Breast epithelium (tissue), 4 donors: ENCODE measurements at places on chromosomes 2 and 18. TPM values are rescaled to one million over a fixed set of nuclear protein-coding genes. Genes with fewer than 3 reads are reported as not detected.

The TUBA4B gene
- total RNA-seq, result not detected

The METAP1D gene
- total RNA-seq, result 6.2 TPM

The MYOM1 gene
- 6.9 TPM for total RNA-seq

The SLC19A3 gene
- total RNA-seq, result 46.9 TPM

GRCh38 chr2:28436525-28437051 is 43.9 kb downstream of the FOSL2 start:
- DNase-seq, result peak; percentile 94
- peak overlapping the region; percentile 46 for H3K4me3 ChIP-seq
- H3K27ac ChIP-seq, result peak overlapping the region; percentile 93
- H3K36me3 ChIP-seq, result no peaks in the 10 kb centered on the region

- no peaks in the 10 kb centered on the region for H3K27me3 ChIP-seq
- H3K4me1 ChIP-seq, result no peaks in the 10 kb centered on the region
- no peak overlapping the region for H3K4me3 ChIP-seq
- H3K36me3 ChIP-seq, result no peaks in the 10 kb centered on the region
- no peak overlapping the region for H3K27ac ChIP-seq
These were observed 64.6 kb downstream of the TMEM17 start for GRCh38 chr2:62441421-62441820.

GRCh38 chr2:237090906-237091305 is 5.2 kb downstream of the COPS8 start:
- no peak overlapping the region for H3K4me3 ChIP-seq
- no peak for DNase-seq
- no peaks in the 10 kb centered on the region for H3K36me3 ChIP-seq
- peaks cover 13% of the 10 kb centered on the region for H3K4me1 ChIP-seq
- H3K27me3 ChIP-seq, result no peaks in the 10 kb centered on the region

DNA sequence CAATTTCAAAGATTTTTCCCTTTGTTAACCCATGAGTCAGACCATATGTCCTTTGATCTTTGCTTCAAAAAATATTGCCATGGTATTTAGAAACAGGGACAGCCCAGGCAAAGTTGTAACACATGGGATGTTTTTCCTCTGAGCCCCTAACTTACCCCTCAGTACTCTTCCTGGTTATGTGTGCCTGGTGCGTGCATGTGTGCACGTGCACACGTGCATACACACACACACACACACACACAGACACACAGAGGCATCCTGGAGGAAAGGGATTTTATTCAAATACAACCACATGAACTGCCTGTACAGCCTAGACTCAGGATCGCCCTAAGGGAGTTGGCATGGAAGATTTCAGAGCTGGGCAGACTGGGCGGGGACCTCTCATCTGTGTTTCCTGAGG is 5.1 kb downstream of the AFF3 start:
- no peaks in the 10 kb centered on the region for H3K4me1 ChIP-seq
- H3K36me3 ChIP-seq, result no peaks in the 10 kb centered on the region
- no peak for DNase-seq
- H3K4me3 ChIP-seq, result no peak overlapping the region

GRCh38 chr2:25063876-25064660 is 22.2 kb downstream of the EFR3B start:
- H3K4me3 ChIP-seq, result no peak overlapping the region
- no peaks in the 10 kb centered on the region for H3K36me3 ChIP-seq
- H3K27me3 ChIP-seq, result no peaks in the 10 kb centered on the region
- H3K4me1 ChIP-seq, result no peaks in the 10 kb centered on the region
- peak overlapping the region; percentile 52 for H3K27ac ChIP-seq
- no peak for DNase-seq

- H3K27me3 ChIP-seq, result no peaks in the 10 kb centered on the region
- no peak overlapping the region for H3K27ac ChIP-seq
- no peaks in the 10 kb centered on the region for H3K36me3 ChIP-seq
- no peak for DNase-seq
- no peak overlapping the region for H3K4me3 ChIP-seq
These were observed 156.2 kb upstream of the NABP1 start for GRCh38 chr2:191521608-191522208.

DNA sequence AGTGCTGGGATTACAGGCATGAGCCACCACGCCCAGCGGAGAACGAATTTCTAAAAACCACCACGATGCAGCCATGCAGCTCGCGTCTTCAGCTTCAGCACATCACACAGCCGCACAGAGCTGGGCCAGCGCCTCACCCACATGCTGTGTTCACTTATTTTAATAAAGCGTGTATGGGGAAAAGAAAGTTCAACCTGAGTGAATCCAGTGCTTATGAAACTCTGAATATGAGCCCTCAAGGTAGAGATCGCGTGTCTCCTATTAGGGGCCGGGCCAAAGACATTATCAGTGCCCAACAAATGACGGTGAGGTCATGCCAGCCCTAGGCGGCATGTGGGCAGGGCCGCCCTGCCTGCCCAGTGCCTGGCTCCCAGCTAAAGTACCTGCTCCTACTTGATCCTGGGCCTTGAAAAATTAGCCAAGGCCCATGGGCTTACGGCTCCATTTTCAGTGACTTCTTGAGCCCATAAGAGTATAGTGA is 44.3 kb downstream of the SPRED2 start:
- no peak overlapping the region for H3K4me3 ChIP-seq
- H3K27me3 ChIP-seq, result no peaks in the 10 kb centered on the region
- peaks cover 8% of the 10 kb centered on the region for H3K4me1 ChIP-seq
- H3K27ac ChIP-seq, result peak overlapping the region; percentile 87

DNA sequence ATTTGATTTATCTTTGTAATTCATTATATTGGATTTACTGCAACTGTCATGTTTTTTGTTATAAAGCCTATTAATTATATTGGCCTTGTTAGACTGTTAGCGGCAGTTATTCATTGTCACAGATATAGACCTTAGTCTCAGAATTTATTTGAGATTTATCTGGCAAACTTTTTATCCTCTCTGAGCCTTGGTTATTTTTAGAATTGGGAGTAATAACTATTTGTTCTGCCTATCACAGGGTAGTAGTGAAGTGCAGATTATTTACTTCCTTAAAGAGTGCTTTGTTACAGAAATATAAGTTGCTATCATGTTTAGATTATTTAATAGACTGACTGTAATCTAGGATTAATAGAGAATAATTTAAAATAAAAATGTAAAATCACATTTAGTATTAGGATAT is 41.9 kb downstream of the AGPS start:
- H3K4me1 ChIP-seq, result no peaks in the 10 kb centered on the region
- no peak overlapping the region for H3K4me3 ChIP-seq
- DNase-seq, result no peak
- H3K36me3 ChIP-seq, result no peaks in the 10 kb centered on the region

DNA sequence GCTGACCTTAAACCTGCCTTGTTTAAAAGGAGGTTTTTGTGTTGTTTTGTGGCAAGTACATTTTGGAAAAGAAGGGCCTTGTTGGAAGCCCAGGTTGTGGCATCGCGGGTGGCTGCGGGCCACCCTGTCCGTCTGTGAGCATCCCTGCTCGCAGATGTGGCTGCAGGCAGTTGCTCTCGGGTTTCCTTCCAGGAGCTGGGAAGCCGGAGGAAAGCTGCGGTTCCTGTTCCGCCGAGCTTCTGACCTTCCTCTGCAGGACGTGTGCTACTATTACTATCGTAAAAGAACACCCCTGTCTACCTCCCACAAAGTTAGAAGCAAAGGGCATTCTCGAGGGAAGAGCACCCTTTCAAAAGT is 766 bp downstream of the MFF start:
- DNase-seq, result no peak
- no peaks in the 10 kb centered on the region for H3K36me3 ChIP-seq
- H3K27ac ChIP-seq, result peak overlapping the region; percentile 96
- no peaks in the 10 kb centered on the region for H3K27me3 ChIP-seq
- H3K4me1 ChIP-seq, result no peaks in the 10 kb centered on the region

DNA sequence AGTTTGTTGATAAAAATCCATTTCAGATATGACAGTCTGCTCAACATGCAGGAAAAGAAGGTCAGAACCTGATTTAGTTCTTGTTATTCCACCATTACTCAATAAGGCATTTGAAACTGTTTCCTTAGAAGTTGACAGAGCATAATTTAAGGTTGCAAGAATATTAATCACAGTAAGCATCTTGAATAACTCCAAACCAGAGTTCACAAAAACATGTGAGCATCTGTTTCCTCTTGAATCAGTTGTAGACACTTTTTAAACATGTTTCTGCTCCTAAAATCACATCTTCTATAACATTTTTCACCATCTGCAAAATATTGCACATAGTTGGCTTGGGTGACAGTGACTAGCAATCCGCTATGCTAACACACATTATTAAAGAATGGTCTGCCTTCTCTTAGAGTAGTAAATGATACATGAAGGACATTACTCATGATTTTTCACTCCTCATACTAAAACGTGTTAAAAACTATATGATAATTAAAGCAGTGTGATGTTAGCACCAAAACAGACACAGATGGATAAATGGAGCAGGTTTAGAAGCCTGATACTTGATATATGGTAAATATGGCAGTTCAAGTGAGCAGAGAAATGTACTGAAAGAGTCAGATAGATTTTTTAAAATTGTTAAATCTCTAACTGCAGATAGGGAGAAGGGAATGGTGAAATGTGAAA is 30.3 kb downstream of the AKAIN1 start:
- H3K36me3 ChIP-seq, result no peaks in the 10 kb centered on the region
- no peak overlapping the region for H3K4me3 ChIP-seq
- no peak for DNase-seq
- no peaks in the 10 kb centered on the region for H3K27me3 ChIP-seq
- H3K27ac ChIP-seq, result no peak overlapping the region

GRCh38 chr18:22309191-22309590 is 108.5 kb downstream of the CTAGE1 start:
- no peaks in the 10 kb centered on the region for H3K36me3 ChIP-seq
- no peak overlapping the region for H3K4me3 ChIP-seq
- no peak for DNase-seq
- H3K27me3 ChIP-seq, result no peaks in the 10 kb centered on the region
- no peaks in the 10 kb centered on the region for H3K4me1 ChIP-seq

DNA sequence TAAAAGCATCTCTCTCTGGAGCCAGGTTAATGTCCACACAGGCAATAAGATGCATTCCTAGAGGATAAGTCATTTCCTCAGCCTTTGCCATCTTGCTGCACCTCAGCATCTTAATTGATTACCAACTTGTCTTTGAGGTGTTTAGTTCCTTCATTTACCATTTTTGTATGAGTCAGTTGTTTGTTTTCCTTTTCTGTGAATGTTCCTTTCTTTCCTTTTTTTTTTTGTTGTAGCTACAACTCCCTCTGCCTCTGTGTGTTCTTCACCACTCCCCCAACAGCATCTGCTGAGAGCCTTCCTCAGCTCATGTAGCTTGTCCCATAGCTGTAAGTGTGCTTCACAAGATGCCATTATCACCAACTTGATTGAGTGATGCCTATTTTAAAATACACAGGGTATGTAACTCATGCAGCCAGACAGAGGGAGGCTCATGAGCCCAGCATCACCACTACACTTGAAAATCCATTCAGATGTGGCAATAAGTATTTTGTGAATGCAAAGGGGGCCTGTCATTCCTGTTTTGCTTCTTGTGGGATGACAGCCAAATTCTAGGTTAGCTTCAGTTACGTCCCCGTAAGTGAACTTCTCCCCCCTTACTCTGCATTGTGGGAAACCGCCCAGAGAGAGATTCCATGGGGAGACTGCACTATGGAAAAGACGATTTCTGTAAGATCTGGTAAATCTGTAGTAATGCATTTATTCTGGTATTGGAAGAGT is 315.9 kb upstream of the ZEB2 start:
- no peaks in the 10 kb centered on the region for H3K36me3 ChIP-seq
- no peak for DNase-seq
- no peaks in the 10 kb centered on the region for H3K4me1 ChIP-seq
- H3K27me3 ChIP-seq, result no peaks in the 10 kb centered on the region
- no peak overlapping the region for H3K27ac ChIP-seq
